ENCODE measurements at places on chromosomes 5 and 9.

DNA sequence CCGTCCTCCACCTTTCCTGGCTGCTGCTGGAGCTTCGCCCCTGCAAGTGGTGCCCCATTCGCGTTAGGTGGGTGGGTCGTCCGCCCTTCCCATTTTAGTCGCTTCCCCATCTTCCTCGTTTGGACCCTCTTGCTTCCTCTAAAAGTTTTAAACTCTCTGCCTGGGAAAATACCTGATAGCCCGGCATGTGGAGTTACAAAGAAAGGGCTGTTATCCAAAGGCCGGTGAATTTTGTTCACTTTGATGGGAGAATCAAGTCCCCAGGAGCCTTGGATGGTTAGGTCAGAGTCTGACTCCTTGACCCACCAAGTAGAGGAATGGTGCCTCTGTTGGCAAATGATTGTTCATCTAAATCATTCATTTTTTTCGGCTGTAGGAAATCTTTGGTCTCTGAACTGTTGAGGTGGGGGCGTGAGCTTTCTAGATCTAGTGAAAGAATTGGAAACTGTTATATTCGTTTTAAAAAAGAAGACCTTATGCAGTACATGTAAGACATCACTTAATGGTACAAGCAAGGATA lies 29.5 kb upstream of the APC start:
- no peak for DNase-seq

- no peak for DNase-seq
Observed at GRCh38 chr5:56426693-56427092, 193.6 kb upstream of the ANKRD55 start.

DNA sequence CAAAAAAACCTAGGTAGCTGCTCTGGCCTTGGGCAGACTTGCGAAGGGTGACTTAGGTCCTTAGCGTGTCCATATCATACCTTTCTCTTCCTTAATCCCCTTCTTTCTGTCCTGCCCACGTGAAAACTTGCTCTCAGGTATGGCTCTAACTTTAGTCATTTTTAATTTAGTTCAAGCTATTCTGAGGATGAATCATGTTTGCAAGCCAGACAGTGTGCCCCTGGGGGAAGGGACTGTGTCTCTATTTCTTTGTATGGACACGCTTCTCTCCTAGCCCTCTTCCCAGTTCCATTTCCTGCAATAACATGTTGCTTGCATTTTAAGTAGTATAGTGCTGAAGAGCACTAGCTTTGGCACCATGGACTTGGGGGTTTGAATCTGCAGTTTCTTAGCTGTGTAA lies 120.6 kb downstream of the PTTG1 start:
- DNase-seq, result no peak

DNA sequence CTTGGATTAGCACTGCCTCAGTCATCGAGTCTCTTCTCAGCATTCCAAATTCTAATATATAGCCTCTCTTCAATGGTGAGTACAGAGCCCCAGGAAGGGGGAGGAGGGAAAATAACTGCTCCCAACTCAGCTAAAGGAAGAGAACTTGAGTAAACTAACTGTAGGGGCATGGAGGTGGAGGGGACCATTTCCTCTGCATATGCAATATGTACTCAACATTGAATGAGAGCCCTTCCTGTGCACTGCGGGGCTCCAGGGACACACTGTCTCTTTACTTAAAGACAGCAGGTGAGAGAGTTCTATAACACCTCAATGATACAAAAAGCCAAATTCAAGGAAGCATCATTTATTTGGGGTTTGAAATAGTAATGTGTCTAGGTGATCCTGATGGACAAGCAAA lies 75.1 kb downstream of the GNAQ start:
- no peak for DNase-seq

GRCh38 chr5:6454628-6455053 lies 6.0 kb downstream of the UBE2QL1 start:
- DNase-seq, result no peak

GRCh38 chr5:35850967-35851680 lies 5.6 kb upstream of the IL7R start:
- DNase-seq, result no peak

- DNase-seq, result no peak
Observed at GRCh38 chr9:110191615-110192014, 16.3 kb downstream of the C9orf152 start.

GRCh38 chr5:154860765-154861164 lies 2.3 kb downstream of the CNOT8 start:
- DNase-seq, result no peak

- no peak for DNase-seq
Observed at GRCh38 chr9:110252509-110253139, 3.7 kb downstream of the TXN start.

DNA sequence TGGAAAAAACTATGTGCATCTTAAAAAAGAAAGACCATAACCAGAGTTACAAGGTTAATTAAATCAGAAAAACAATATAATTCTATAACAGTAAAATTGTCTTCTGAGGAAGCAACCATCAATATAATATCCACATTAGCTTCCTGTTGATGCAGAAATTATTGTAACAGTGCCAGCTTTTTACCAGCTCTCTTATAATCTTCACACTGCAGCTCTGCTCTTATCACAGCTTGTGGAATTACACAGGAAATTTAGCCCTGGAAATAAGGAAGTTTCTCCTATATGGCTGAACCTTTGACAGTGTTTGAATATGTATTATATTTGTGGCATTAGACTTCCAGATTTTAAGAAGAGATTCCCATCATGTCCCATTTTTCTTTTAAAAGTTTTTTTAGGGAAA lies 49.1 kb upstream of the TEK start:
- DNase-seq, result no peak

DNA sequence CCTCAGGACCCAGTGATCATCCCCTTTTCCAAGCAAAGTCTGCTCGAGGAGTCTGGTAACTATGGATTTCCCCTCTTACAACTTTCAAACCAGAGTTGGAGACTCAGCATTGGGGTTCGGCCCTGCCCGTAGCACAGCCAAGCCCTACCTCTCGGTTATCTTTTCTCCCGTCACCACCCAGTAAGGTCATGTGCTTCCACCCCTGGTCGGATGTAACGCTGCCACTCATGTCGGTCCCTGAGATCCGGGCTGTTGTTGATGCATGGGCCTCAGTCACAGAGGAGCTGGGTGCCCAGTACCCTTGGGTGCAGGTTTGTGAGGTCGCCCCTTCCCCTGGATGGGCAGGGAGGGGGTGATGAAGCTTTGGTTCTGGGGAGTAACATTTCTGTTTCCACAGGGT lies 1.2 kb downstream of the GALT start:
- no peak for DNase-seq

GRCh38 chr5:15452030-15452429 lies 48.0 kb upstream of the FBXL7 start:
- DNase-seq, result no peak

DNA sequence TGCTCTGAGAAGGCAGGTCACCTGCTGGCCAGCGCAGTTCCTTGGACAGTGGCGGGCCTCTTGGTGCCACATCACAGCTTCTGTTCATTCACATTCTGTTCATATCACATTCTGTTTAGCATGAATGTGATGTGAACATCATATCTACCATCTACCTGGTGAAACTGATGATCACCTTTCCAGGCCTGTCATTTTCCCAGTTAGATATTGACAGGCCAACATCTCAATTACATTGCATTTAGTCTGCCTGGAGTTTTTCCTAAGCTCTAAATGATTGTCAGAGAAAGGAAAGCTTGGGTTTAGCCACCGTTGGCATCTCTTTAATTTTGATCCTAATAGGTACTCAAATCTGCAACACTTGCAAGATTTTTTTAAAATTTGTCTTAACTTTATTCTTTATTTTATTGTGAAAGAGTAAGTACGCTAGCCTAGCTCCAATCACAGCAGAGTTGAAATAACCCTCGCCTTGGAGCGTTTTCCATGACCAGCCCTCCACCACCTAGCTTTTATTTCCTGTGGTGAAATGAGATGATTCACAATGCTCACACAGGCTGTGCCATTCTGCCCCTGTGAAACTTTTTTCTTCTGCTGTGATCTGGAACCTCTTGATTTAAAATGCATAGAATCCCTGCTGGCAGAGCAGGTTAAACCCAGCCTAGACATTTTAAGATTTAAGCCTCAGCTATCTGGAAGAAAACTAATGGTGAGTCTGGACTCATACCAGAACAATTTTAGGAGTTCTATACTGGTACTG lies 225.0 kb downstream of the ESM1 start:
- DNase-seq, result no peak

GRCh38 chr5:124932791-124933600 lies 186.6 kb upstream of the ZNF608 start:
- DNase-seq, result no peak
